ENCODE measurements at places on chromosomes 12 and 14.

GRCh38 chr12:97899956-97900355 is 437.4 kb downstream of the RMST start:
- no peak for DNase-seq

- no peak for DNase-seq
These were observed 2.8 kb downstream of the MGAT2 start for GRCh38 chr14:49623387-49623786.

DNA sequence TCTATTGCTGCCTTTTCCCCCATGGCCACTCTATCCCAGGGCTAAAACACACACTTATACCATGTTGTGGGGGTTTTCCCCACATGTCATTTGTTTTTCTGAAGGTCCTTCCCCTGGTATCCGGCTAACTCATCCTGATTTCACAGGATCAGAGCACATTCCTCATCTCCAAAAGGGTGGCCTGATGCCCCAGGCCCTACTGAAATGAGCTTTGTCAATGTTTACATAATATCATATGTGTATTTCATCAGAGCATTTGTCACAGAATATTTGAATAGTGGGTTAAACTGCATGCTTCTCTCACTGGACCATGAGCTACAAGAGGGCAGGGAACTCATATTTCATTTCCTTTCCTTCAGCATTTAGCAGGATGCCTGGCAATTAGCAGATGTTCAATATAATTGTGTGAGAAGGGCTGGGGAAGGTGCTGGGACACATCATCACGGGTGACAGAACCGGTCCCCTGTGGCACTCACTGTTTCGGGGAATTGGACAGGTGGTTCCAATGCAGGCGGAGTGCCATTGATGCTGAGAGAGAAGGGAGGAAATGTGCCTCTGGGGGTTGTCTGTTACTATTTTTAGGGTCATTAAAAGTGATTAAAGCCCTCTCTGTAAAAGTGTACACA is 26.8 kb downstream of the EMP1 start:
- DNase-seq = no peak

DNA sequence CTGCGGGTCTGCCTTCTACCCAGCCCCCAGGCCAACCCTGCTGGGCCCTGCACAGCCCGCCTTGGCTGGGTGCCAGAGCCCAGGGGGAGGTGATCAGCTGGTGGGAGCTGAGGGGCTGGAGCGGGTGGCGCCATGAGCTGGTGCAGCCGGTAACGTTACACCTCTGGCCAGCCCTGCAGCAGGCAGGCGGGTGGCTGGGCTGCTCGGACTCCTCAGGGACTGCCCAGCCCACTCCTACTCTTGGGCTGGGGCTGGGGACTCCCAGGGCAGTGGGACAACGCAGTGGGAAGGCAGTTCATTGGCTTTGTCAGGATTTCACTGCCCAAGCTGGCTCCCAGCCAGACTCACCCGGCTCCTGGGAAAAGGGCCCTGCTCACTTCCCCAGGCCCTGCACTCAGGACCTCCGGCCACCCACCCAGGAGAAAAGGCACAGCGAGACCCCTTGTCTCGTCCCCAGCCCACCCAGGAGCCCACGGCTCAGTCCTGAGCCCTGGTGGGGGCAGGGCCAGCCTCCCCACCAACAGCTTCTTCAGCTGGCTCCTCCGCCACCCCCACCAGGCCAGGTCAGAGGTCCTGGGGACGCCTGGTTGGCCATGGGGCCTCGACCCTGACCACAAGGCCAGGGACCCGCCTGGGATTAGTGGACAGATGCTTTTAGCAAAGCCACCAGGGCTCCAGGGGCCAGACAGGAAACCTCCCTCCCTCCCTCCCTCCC is 1.0 kb downstream of the PGF start:
- DNase-seq = no peak

DNA sequence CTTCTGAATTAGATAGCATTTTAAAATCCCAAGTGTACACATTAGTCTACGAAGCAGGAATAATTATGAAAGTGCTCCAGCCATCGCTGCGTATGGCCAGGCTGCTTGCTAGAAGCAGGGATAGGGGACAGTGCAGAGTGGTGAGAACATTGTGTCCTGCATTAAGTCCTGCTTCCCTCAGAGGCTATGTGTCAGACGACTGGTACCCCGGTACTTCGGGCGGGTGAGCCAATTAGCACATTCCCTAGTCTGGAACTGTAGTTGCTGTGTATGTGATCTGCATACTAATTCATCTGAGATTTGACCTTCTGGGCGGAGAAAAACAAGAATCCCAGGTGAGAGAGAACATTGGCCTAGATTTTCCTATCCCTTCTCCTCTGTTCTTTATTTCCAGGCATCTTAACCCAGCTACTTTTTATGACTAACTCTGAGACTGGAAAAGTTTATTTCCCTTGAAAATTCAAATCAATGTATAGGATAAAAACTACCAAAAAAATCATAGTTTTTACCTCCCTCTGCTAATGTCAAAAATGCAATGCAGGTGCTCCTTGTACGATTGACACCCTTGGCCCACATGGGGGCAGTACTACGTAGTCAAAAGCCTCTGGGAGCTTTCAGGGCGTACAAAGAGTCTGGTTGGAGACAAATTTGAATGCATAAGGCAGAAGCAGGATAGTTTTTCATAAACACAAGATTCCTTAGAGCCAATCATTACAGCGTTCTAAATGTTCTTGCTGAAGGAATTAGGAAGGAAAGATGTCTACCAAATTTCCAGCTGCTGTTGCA is 764.3 kb downstream of the NOVA1 start:
- DNase-seq = no peak

- DNase-seq = no peak
These were observed 76.7 kb downstream of the TTC7B start for GRCh38 chr14:90739318-90740068.

- DNase-seq = no peak
These were observed 26.6 kb downstream of the TRAFD1 start for GRCh38 chr12:112151766-112152541.

DNA sequence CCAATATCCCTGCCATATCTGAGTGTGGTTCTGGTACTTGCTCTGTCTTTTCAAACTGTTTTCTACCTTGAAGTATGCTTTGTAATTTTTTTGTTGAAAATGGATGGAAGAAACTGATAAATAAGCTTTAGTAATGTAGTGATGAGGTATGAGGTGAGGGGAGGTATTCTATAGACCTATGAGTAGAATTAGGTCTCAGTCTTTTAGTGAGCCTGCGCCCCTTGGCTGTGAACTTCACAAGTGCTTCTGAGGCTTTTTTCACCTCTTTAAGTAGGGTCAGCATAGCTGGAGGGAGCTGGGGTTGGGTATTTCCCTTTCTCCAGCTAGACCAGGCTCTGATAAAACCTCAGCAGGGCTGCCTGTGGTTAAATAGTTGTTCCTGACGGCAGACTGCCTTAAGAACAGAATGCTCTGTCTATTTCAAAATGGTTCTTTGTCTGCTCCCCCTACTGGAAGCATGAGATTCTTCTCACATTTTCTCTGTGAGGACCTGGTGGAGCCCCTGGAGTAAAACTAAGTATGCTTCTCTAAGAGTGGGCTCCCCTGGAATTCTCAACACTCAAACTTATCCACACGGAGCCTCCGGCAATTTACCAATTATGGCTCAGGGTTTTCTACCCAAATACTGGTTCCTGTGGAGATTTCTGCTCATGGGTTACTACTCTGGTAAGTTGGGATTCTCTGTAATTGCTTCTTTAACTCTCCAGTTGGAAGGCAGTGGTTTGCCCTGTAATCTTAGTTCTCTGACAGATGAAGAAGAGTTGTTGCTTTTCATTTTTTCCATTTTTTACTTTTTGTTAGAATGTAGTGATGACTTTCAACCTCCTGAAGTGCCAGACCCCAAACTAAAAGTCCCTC is 13.1 kb downstream of the KRT5 start:
- DNase-seq = no peak

DNA sequence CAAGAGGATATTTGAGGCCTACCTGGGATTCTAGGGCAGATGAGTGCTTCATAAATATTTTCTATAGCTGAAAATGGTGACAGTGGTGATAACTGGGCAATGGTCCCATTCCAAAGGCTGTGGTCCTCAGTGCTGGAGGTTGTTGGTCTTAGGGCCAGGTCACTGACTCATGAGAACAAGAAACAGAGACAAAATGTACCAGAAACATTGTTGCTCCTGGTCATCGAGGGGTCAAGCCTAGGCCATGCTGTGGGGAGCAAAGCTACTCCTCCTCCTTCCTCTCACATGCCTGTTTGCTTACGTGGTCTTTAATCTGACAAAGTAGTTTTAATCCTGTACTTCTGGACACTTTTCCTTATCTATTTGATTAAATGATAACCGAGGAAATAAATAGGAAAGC is 33.8 kb downstream of the ERG28 start:
- no peak for DNase-seq

- DNase-seq = peak; percentile 67
These were observed at the start of gene ARHGAP5 for GRCh38 chr14:32077081-32078022. ARHGAP5 (plus strand) TSS chr14:32077304; CDS start chr14:32090670, 13,366 bp downstream.

- DNase-seq = no peak
These were observed 24.6 kb upstream of the KIF26A start for GRCh38 chr14:104113631-104114420.

DNA sequence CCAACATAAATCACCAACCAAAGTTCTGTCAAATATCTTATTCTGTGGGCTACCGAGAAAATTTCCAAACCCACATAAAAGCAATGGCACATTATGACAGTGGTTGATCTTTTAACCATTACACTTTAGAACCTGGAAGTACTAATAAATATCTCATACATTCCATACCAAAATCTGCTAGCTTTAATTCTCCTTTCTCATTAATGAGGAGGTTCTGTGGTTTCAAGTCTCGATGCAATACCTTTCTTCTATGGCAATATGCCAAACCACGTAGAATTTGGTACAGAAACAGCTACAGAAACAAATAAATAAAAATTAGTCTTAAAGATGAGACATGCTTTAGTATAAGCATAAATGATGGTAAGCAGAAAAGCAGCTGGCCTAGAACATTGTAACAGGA is 100.7 kb downstream of the ELK3 start:
- DNase-seq = no peak

GRCh38 chr14:92143962-92144361 is 22.2 kb downstream of the CPSF2 start:
- DNase-seq = no peak

DNA sequence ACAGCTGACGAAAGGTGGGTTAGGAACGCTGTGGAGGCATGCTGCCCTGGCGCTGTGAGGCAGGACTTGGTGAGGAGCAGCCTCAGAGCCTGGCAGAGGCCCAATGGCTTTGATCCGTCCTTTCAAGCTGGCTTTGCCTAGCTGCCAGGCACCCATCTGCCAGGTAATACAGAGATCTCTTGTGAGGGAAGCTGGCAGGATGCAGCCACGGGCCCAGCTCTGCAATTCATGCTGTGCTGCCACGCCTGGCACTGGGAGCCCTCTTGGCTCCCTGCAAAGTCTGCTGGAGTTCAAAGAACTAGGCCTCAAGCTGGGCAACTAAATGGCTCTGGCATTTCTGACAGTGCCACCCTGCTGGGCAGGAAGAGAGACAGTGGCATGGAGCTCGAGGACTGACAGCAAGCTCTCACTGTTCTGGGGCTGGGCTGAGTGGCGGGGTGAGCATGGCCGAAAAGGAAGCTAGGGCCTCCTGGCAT is 18.7 kb downstream of the IQSEC3 start:
- DNase-seq = no peak

DNA sequence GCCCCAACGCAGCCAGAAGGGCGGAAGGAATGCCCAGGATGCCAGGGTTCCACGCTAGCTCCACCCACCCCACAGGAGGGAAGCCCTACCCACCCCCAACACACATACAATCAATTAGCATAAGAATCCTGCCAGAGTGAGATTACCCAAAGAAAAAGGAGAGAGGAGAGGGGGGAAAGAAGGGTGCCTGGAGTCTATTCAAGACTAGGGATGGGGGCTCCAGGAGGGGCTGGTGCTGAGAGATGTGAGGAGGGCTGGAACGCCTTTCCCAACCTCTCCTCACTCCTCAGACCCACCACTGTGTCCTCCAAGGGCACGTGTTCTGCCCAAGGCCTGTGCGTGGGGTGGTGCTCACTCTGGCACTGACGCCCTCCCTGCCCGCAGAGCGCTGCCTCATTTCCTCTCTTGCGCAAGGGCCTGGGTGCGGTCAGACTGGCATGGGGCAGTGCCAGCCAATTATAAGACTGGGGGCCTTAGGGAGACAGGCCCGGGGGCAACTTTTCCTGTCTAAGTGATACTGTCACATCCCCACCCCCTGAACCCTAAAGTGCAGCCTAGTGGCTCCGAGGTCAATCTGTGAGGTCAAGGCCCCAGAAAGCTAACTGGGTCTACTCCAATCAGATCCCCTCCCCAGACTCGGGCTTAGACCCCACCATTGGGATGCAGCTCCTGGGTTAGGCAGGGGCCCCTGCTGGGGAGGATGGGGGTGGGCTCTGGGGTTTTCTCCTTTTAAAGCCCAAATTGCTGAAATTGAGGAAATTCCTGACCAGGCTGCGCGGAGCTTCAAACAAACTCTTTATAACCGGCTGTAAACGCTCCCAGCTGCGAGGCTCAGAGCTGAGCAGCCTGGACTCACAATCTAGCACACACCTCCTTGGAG is 10.2 kb upstream of the ITGB7 start:
- DNase-seq = no peak

DNA sequence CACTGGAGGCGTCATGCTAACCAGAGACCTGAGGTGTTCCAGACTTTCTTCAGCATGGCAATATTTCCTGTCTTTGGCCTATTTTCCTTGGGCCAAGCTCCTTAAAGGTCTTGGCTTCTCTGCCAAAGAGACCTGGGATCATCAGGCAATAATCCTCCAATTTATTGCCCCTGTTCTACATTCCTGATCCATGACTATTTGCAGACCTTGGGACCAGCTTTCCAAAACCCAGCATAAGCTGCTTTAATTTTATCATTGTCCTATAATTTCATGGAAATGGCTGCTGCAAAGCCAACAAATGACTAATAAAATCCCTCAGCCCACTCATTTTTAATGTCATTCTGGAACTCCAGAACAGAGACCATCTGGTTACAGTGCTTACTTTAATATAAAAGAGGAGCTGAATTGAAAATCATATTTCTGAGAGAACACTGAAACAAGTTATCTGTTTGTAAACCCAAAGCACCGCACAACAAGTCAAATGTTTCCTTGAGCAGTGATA is 166.9 kb upstream of the BTG1 start:
- DNase-seq = no peak

DNA sequence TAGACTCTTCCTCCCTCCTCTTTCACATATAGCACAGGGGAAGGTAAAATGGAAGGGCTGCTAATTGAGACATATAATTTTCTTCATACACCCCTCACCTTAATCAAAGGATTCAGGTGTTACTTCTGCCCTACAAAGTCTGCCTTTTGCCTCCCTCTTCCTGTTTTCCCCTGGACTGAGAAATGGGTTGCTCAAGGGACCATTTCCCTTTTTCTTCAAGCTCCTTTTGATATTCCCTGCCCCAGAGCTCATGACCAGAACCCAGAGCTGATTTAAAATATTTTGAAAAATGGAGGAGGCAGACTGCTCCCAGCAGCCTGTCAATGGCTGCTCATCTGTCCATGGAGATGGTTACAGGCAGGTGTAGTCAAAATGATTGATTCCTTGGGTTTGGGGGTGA is 6.3 kb upstream of the PIP4K2C start:
- DNase-seq = no peak

Measured in naive B cell (primary cell).